Effector CD4-positive, alpha-beta T cell (primary cell): ENCODE measurements at places on chromosomes 2 and 18.

GRCh38 chr2:63520793-63521192, 67.5 kb downstream of the WDPCP start:
- DNase-seq, result no peak

GRCh38 chr18:13269521-13270011, 51.0 kb downstream of the LDLRAD4 start:
- no peak for DNase-seq

- no peak for DNase-seq
Observed at GRCh38 chr2:23423873-23424680, 39.1 kb downstream of the KLHL29 start.

DNA sequence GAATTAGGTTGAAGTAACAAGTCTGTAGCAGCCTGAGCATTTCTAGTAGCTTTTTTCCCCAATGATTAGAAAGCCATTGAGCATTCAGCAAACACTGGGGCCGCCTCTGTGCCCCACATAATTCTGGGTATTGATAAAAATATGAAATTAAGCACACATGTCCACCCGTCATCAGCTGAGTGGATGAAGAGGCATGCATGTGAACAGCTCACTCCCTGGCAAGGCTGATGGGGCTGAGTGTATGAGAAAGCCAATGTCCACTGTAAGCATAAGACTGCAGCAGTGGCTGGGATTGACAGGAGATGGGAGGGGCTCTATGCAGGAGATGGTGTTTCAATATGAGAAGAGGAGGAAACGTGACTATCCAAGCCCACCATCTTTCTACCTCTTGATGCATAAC, 124.4 kb upstream of the KLHL29 start:
- DNase-seq, result no peak

DNA sequence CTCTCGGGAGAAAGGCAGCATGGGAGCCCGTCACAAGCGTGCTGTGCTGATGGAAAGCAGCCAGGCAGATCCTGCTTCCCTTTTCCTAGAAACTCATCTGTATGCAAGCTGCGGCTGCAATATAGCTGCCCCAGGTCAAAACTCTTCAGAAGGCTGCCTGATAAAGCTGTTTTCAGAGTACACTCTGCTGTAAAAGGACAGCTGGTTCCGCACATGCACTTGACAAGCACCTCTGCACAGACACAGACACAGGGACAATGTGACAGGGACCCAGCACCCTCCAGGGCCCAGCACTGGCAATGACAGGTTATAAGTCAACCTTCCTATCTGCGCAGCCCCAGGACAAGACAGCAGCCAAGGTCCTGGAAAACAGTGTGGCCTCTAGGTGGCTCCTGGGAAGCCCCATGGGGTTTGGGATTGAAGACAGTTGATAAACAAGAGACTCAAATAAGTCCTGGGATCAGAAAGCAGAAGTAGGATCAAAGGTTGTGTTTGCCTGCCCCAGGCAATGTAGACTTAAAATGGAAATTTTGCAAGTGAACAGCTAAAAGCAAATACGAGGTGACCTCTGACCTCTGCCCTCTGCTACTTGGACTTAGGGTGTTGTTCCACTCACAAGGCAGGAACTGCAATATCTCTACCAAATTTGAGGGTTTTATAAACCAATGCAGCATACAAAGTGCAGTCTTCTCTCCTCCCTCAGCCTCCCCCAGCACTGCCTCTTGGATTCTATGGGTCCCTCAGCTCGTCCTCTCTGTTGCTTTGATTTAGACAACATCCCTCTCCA, 16.9 kb downstream of the SLC66A2 start:
- no peak for DNase-seq

DNA sequence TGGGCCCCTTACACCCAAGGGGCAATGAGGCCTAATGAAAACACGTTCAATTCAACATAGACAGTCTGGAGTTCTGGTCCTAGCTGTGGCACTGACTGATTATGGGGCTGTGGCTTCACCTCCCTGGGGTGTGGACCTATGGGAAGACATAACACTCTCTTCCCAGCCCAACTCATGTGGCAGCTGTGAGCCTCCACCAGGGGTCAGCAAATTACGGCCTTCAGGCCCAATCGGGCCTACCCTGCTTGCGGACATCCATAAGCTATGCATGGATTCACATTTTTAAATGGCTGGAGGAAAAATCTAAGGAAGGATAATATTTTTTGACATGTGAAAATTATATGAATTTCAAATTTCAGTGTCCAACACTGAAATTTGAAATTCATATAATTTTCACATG, 101.3 kb downstream of the LOXHD1 start:
- DNase-seq, result no peak

DNA sequence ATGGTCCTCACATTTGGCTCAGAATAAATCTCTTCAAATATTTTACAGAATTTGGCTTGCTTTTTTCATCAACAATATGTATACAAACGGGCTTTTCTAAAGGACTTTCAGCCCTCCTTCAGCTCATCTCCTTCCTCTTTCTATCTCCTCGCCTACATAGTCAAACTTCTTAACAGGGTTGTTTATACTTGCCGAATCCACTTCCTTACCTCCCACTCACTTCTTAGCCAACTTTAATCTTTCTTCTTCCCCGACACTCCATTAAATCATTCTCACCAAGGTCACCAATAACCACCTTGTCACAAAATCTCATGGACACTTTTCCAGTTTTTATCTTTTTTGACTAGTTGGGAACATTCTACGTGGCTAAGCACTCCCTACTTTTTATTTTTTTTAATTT, 325.2 kb downstream of the PLCL1 start:
- no peak for DNase-seq

DNA sequence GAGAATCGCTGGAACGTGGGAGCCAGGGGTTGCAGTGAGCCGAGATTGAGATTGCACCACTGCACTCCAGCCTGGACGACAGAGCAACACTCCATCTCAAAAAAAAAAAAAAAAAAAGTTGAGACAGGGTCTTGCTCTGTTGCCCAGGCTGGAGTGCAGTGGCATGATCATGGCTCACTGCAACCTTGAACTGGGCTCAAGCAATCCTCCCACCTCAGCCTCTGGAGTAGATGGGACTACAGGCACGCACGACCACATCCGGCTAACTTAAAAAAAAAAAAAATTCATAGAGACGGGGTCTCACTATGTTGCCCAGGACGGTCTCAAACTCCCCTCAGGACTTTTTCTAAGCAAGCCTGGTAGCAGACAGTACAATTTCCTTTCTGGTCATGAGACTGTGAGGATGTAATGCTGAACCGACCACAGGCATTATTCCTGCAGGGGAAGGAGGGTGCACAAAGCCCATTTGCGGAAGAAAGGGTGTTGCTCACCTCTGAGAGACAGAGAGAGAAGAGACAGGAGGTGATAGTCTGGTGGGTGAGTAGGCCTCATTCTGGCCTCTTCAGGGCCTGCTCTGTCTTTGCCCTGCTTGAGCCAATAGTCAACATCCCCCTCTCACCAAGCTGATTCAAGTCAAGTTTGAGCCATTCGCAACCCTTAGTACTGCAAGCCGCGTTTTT, 205.3 kb downstream of the ZFP36L2 start:
- no peak for DNase-seq
